ENCODE measurements at places on chromosomes 2 and 18. TPM values are rescaled to one million over a fixed set of nuclear protein-coding genes. Genes with fewer than 3 reads are reported as not detected.

DNA sequence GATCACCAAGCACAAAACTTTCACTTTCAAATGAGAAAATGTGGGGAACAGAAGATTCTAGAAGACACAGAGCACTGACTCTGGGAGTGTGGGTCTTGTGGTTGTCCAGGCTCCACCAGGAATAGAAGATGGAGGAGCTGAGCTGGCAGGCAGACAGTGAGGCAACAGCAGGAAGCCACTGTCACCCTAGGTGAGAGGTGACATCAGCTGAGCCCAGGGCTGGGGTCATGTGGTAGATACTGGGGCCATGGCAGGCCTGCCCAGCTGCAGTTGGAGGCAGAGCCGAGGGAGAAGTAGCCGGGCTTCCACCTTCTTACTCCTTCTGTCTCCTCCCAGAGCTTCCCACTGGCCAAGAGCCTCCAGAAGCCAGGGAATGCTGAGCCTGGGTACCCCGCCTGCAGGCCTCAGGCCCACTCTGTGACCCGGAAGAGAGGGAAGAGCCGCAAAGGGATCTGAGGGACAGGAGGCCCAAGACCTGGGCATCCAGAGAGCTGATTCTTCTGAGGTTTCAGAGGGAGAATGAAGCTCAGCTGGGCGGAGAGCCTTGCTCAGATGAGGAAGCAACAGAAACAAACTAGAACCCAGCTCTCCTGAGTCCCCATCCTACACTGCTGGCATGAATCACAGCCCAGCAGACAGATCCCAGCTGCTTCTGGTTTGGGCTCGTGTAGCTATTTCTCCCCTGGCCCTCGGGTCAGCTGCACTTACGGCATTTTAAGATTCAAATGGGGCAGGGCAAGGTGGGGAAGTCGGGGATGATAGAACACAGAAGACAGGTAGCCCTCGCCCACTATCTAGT, 39.8 kb upstream of the ASAP2 start:
- no peaks in the 10 kb centered on the region for H3K27me3 ChIP-seq
- no peaks in the 10 kb centered on the region for H3K4me1 ChIP-seq
- no peak for DNase-seq

The STON1 gene
- 5.8 TPM for polyA plus RNA-seq

GRCh38 chr2:162888652-162889051, 50.1 kb upstream of the KCNH7 start:
- no peak overlapping the region for H3K4me3 ChIP-seq
- no peaks in the 10 kb centered on the region for H3K27me3 ChIP-seq
- peak; percentile 31 for DNase-seq

- no peaks in the 10 kb centered on the region for H3K27me3 ChIP-seq
- no peak overlapping the region for H3K4me3 ChIP-seq
- H3K27ac ChIP-seq = no peak overlapping the region
- H3K4me1 ChIP-seq = no peaks in the 10 kb centered on the region
Observed at GRCh38 chr2:3876221-3876620, 172.8 kb downstream of the DCDC2C start.

DNA sequence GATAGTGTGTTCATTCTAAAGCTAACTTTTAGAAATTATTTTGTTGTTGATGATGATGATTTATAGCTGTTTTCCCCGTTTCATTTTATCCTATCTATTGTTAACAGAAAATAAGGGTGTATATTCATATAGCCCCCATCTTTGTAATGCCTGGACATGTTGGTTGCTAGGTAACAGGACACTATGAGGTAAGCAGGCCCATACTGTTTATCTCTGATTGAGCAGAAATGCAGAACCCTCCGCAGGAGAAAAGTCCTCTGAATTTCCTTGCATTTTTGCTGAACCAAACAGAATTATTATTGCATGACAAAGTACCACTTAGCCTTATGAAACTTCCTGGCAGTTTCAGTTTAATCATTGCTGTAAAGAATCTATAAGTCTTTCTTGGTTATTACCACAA, 339.4 kb downstream of the DCC start:
- H3K4me1 ChIP-seq = peaks cover 27% of the 10 kb centered on the region
- no peak overlapping the region for H3K4me3 ChIP-seq
- no peaks in the 10 kb centered on the region for H3K27me3 ChIP-seq
- no peak overlapping the region for H3K27ac ChIP-seq

DNA sequence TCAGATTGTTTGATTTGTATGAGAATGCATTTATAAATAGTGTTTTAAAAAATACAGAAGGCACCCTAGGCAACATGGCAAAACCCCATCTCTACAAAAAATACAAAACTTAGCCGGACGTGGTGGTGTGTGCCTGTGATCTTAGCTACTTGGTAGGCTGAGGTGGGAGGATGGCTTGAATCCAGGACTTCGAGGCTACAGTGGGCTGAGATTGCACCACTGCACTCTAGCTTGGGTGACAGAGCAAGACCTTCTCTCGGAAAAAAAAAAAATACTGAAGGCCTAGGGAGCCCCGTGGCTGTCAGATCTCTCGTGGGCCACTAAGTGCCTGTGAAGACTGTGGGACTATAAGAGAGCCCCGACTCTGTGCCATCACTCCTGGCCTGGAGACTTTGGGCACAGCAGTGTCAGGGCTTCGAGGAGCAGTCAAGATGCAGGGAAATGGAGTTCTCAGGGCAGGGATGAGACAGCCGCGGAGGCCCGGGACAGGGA, 40.5 kb downstream of the MYO7B start:
- no peak for DNase-seq
- H3K36me3 ChIP-seq = no peaks in the 10 kb centered on the region
- no peak overlapping the region for H3K27ac ChIP-seq
- peaks cover 2% of the 10 kb centered on the region for H3K27me3 ChIP-seq

The SCN9A gene
- polyA plus RNA-seq = 0.88 TPM

GRCh38 chr18:8724452-8724851, 19.1 kb downstream of the MTCL1 start:
- H3K36me3 ChIP-seq = no peaks in the 10 kb centered on the region
- no peak overlapping the region for H3K4me3 ChIP-seq
- no peaks in the 10 kb centered on the region for H3K27me3 ChIP-seq
- no peak overlapping the region for H3K27ac ChIP-seq

GRCh38 chr2:111534910-111535352, 349.1 kb downstream of the ANAPC1 start:
- H3K4me1 ChIP-seq = peaks cover 7% of the 10 kb centered on the region
- no peaks in the 10 kb centered on the region for H3K27me3 ChIP-seq
- H3K36me3 ChIP-seq = no peaks in the 10 kb centered on the region

GRCh38 chr18:53305461-53305860, 919.0 kb downstream of the MBD2 start:
- no peaks in the 10 kb centered on the region for H3K4me1 ChIP-seq
- no peak overlapping the region for H3K4me3 ChIP-seq
- no peak for DNase-seq
- no peaks in the 10 kb centered on the region for H3K27me3 ChIP-seq
- H3K27ac ChIP-seq = no peak overlapping the region
- no peaks in the 10 kb centered on the region for H3K36me3 ChIP-seq

- peaks cover 2% of the 10 kb centered on the region for H3K4me1 ChIP-seq
- H3K36me3 ChIP-seq = no peaks in the 10 kb centered on the region
- H3K27ac ChIP-seq = no peak overlapping the region
Observed at GRCh38 chr2:70962885-70963878, 15.2 kb upstream of the ANKRD53 start.

GRCh38 chr2:212536817-212537725, 1.5 kb downstream of the ERBB4 start:
- no peaks in the 10 kb centered on the region for H3K36me3 ChIP-seq
- peaks cover 14% of the 10 kb centered on the region for H3K27me3 ChIP-seq
- DNase-seq = peak; percentile 20

DNA sequence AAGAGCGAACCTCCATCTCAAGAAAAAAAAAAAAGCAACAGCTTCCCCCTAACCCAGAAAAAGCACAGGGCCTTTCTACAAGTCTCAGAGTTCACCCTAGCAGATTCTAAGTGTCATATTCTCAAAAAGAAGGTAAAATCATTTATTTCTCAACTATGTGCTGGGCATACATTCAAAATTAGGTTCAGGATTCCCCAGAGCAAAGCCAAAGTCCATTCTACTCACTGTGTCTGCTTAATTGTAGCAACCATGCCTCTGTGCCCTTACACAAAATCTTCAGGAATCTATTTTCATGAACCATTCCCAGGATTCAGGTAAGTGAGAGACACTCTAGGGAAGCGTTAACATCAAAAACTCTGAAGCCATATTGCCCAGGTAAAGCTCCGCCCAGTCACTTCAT, 40.0 kb downstream of the CPO start:
- no peak for DNase-seq
- no peak overlapping the region for H3K4me3 ChIP-seq
- no peak overlapping the region for H3K27ac ChIP-seq
- no peaks in the 10 kb centered on the region for H3K4me1 ChIP-seq
- H3K27me3 ChIP-seq = peaks cover 12% of the 10 kb centered on the region

GRCh38 chr2:99571021-99571420, 81.2 kb upstream of the REV1 start:
- H3K27me3 ChIP-seq = peaks cover 5% of the 10 kb centered on the region
- H3K36me3 ChIP-seq = no peaks in the 10 kb centered on the region
- no peak overlapping the region for H3K4me3 ChIP-seq
- H3K4me1 ChIP-seq = no peaks in the 10 kb centered on the region
- DNase-seq = no peak

DNA sequence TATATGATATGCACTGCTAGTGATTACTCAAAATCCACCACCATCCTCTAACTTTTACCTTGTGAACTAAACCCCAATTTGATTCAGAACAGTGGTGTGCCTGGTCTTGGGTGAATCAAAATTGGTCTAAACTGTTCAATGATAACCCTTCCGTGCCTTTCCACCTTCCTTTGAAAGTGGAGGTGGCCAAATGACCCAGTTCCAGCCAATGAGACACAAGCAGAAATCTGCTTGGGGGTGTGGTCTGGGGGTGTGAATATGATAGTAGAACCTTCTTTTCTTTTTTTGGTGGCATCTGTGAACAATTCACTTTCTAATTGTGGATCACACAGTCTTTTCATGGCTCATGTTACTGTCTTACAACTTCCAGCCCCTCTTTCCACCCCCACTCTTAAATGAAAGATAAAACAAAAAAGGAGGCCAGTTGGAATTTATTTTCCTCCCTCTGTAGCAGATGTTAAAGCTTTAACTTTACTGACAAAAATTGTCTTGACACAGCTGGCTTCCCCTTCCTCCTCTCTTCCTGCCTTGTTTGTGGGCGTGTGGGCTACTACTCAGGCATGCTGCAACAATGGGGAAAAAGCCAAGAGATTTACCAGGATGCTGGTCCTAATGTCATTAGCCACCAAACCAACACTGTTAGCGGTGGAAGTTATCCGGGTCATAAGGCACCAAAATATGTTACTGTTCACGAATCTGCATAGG, 58.8 kb upstream of the ANKRD44 start:
- no peak for DNase-seq
- no peaks in the 10 kb centered on the region for H3K27me3 ChIP-seq
- peaks cover 3% of the 10 kb centered on the region for H3K4me1 ChIP-seq
- no peak overlapping the region for H3K4me3 ChIP-seq

The AP1S3 gene
- polyA plus RNA-seq = 0.69 TPM

DNA sequence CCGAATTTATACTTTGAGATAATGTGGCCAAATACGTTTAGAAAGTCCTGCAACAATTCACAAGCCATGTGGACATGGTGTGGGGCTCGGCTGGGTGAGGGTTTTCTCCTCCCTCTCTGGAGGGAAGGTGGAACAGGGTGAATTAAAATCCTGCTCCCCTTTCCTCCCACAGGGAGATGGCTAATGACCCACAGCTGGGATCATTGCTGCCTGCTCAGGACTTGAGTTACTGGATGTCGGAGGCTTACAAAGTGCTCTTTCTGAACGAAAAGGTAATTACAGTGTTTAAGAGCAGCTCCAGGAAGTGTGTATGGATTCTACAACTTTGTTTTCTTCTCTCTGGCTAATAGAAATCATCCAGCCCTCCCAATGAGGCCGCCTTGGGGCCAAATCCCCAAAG, 97.9 kb upstream of the ALKAL2 start:
- H3K4me3 ChIP-seq = no peak overlapping the region
- H3K27me3 ChIP-seq = no peaks in the 10 kb centered on the region
- no peak overlapping the region for H3K27ac ChIP-seq

DNA sequence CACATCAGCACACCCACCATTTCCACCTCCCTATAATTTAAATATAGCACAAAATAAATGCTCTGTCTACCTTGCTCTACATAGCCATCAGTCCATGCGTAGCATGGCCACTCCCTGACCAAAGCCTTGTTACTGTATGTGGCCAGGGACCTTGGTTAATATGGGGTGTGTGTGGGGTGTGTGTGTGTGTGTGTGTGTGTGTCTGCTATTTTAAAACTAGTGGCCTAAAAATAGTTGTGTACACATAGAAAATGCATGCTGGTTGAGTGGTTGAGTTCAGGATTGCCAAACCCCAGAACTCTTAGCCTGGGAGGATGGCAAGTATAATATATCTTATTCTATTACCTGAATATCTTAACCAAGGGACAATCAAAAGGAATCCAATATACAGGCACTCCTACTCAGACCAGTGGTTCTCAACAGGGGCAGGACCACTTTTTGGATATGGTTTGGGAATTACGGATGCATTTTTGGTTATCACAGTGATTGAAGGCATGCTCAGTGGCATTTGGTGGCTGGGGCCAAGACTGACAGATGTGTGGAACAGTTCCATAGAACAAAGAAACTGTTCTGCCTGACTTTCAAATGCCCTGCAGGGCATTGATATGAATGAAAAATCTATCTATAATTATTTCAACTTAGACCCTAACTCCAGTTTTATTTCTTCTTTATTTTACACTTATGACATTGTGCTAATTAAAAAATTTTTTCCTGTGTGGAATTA, 72.3 kb upstream of the PSME4 start:
- H3K36me3 ChIP-seq = no peaks in the 10 kb centered on the region
- peaks cover 4% of the 10 kb centered on the region for H3K4me1 ChIP-seq
- no peaks in the 10 kb centered on the region for H3K27me3 ChIP-seq
- no peak overlapping the region for H3K4me3 ChIP-seq
- H3K27ac ChIP-seq = no peak overlapping the region
- DNase-seq = no peak

- H3K27me3 ChIP-seq = no peaks in the 10 kb centered on the region
- no peak overlapping the region for H3K4me3 ChIP-seq
- no peak for DNase-seq
- H3K27ac ChIP-seq = no peak overlapping the region
- no peaks in the 10 kb centered on the region for H3K4me1 ChIP-seq
Observed at GRCh38 chr2:43905871-43906270, 67.1 kb downstream of the ABCG8 start.

- no peak overlapping the region for H3K4me3 ChIP-seq
- H3K27ac ChIP-seq = no peak overlapping the region
- no peaks in the 10 kb centered on the region for H3K36me3 ChIP-seq
- no peak for DNase-seq
Observed at GRCh38 chr2:112140899-112141625, 2.9 kb downstream of the FBLN7 start.

DNA sequence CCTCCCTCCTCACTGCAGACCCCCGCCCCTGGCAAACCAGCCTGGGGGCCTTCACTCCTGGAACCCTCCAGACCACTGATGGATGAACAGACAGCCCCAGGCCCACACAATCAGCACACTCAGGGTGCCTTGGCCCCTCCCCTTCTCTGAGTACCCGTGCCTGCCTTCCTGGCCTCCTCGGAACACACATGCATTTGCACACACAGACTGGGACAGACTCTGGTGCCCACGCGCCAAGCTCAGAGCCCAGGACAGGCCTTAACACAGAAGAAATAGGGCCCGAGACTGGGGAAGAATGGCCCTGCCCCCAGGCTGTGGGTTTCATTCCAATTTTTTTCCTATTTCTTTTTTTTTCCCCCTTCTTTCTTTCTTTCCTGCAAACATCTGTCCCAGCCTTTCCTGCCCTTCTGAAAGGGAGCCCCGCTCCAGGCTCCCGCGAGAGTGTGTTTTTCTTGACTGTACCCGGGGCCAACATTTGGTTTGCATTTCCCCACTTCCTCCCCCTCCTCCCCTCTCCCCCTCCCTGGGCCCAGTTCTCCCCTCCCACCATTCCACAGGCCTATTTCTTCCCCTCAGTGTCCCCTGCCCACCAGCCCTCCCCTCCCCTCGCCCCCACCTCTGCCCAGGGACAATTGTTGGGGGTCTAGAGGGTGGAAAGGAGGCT, 618 bp upstream of the TNS1 start:
- peaks cover 10% of the 10 kb centered on the region for H3K4me1 ChIP-seq
- H3K27me3 ChIP-seq = no peaks in the 10 kb centered on the region
- H3K36me3 ChIP-seq = no peaks in the 10 kb centered on the region
- H3K27ac ChIP-seq = no peak overlapping the region
- no peak for DNase-seq
